ENCODE measurements at places on chromosomes 13 and 19.

- peak; percentile 81 for DNase-seq
These were observed 13.0 kb downstream of the PGLYRP1 start for GRCh38 chr19:46009530-46010510.

GRCh38 chr19:42386974-42387707 is 3.0 kb downstream of the CNFN start:
- peak; percentile 59 for DNase-seq

DNA sequence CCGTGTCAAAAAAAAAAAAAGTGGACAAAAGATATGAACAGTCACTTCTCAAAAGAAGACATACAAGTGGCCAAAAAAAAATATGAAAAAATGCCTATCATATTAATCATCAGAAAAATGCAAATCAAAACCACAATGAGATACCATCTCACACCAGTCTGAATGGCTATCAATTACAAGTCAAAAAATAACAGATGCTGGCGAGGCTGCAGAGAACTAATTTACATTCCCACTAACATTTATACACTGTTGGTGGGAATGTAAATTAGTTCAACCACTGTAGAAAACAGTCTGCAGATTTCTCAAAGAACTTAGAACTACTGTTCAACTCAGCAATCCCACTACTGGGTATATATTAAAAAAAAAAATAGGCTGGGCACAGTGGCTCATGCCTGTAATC is 26.5 kb upstream of the FOXO1 start:
- DNase-seq = no peak

DNA sequence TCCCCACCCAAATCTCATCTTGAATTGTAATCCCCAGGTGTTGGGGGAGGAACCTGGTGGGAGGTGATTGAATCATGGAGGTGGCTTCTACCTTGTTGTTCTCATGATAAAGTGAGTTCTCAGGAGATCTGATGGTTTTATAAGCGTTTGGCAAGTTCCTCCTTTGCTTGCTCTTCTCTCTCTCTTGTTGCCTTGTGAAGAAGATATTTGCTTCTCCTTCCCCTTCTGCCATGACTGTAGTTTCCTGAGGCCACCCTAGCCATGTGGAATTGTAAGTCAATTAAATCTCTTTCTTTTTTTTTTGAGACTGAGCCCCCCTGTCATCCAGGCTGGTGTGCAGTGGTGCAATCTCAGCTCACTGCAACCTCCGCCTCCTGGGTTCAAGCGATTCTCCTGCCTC is 34.4 kb downstream of the VSTM1 start:
- no peak for DNase-seq

GRCh38 chr19:2237051-2237868 is 636 bp downstream of the SF3A2 start:
- no peak for DNase-seq

DNA sequence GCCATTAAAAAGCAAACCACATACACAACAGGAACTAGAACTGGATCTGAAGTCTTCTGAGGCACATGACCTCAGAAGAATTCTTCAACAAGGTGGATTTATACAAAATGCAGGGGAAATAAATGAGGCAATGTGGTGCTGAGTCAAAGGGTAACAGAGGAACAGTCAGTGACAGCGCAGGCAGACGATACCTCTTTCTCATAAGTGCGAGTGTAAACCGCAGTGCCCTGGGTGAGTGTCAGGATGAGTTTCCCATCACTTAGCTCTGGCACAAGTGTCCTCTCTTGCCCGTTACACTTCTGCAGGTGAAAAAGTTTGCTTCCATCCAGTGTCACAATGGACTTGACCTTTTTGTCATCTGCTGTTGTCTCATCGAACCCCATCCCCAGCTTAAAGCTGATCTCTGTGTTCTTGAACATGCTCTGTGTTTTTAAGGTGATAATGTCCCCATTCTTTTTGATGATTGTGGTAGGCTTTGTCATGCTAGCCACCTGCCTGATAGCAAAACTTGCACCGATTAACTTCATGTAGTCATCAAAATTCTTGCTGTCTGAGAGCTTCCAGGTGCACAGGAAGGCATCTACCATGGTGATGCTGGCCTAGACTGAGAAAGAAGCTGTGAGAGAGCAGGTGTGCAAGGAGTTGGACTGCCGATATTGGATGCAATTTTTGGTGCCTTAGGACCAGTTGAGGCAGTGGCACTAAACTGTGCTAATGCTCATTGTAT is 97.3 kb downstream of the AKAP11 start:
- DNase-seq = no peak

- no peak for DNase-seq
These were observed 5.7 kb upstream of the SERPINE3 start for GRCh38 chr13:51333826-51334225.

DNA sequence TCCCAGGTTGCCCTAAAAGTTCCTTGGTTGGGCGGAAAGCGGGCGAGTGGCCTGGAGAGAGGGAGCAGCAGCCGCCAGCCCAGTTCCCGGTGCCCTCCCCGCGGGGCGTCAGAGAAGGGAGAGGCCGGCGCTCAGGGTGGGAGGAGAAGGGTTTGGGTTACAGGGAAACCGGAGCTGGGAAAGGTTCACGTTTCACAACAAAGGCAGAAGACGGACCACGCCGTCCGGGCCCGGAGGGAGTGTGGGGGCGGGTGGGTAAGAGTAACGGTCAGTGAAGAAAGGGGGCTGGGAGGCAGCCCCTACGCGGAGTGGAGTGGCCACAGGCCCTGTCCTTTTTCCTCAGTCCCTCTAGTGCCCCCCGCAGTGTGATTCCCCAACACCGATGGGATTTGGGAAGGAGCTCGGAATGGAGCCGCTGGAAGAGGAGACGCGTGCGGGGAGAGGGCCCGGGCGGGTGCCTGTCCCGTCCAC is 1.6 kb downstream of the SIX5 start:
- DNase-seq = no peak

DNA sequence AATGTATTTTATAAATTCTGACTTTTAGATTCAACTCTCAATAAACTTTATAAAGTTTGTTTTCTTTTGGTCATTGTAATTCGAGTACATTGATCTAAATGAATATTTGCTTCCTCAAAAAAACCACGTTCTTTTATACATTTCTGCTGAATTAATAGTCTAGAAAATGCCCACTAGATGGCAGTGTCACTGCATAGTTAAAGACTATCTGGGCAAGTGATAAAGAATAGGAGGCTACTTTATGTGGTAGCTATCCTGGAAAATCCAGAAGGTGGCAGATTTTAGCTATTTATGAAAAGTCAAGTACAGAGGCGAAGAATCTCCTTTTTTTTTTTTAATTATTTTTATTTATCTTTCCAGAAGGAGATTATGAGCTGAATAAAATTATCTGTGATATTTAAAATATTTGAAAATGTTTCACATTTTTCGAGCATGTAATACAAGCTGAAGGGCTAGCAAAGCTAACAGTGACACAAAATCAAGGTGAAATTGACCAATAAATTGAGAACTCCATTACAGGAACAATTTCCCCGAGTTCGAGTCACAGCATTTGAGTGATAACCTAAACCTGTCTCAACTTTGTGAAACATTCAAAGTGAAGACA is 221.8 kb downstream of the OLFM4 start:
- DNase-seq = peak; percentile 89

GRCh38 chr13:37338726-37339385 is 233.4 kb upstream of the CSNK1A1L start:
- no peak for DNase-seq

DNA sequence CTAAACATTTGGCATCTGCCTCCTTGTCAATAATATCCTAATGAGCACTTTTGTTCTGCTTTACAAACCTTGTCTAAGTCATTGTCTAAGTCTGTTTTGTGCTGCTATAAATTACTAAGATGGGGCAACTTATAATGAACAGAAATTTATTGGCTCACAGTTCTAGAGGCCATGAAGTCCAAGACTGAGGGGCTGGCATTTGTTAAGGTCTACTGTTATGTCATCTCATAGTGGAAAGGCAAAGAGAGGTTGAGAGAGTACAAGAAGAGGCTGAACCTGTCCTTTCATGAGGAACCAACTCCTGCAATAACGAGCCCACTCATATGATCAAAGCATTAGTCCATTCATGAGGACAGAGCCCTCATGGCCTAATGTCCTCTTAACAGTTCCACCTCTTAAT is 72.7 kb upstream of the KLF12 start:
- DNase-seq = no peak

DNA sequence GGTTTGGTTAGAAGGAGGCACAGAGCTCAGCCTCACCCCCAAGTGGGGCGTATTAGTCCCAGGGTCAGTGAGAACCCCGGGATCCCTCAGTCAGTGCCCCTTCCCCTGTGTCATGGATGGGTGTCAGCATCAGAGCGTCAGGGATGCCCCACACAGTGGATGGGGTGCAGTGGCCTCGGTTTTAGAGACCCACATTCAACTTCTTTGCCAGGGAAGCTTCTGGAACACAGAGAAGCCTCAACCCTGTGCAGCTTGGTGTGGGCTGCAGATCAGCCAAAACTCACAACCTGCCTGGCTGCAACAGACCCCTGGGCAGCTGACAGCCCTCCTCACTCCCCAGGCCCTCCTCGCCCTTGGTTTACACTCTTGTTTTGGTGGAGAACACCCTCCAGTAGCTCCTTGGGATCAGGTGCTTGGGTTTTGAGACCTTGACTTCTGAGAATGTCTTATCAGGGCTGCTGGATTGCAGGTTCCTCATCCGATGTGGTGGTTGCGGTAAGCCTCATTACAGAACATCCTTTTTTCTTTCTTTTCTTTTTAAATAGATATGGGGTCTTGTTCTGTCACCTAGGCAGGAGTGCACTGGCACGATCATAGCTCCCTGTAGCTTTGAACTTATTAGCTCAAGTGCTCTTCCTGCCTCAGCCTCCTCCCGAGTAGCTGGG is 11.0 kb downstream of the ZNF333 start:
- no peak for DNase-seq

GRCh38 chr19:5338656-5339197 is 1.9 kb downstream of the PTPRS start:
- DNase-seq = peak; percentile 37

DNA sequence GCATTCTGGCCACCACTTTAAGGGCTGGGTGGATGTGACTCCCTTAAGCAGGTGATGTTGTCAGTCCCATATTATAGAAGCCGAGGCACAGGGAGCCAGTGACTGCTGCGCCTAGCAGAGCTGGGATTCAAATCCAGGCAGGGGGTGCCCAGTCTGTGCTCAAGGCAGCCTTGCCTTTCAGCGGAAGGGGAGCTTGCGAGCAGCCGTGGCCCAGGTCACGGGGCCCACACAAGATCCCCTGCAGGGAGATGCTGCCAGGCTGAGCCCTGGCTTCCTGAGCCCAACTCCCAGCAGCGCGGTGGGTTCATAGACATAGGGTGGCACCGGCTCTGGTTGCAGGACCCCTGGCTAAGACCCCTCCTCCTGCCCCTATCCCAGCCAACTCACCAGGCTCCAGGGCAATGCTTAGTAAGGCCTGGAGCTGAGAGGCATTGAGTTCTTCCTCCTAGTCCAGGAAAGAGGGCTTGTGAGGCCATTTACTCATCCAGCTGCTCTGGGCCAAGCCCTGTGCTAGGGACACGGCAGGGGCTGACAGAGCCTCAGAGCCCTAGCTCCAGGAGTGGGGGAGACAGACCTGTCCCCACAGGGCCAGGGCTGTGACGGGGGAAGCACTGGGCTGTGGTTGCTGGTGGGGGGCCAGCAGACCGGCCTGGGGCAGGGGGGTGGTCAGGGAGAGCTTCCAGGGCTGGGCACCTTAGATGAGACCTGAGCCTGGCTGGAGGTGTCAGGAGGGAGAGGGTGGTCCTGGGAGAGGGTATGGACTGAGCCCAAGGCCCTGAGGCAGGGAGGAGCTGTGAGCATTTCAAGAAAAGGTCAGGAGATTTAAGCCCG is 9.6 kb downstream of the CAPN12 start:
- no peak for DNase-seq

Data from Ammon's horn (tissue), 1 donor.